NCI-H187 treated with DMSO at 0.1 percent for 48 hours (cell line): ENCODE measurements at places on chromosomes 7 and 10.
A peak's percentile ranks its signal among the peaks of the same experiment; 100 is the strongest.

- no peak for DNase-seq
These were observed 18.7 kb upstream of the DDIT4 start for GRCh38 chr10:72254813-72255568.

- no peak for DNase-seq
These were observed 516.8 kb upstream of the GALNT17 start for GRCh38 chr7:70615066-70615606.

- DNase-seq: peak; percentile 3
These were observed 8.7 kb upstream of the BAMBI start for GRCh38 chr10:28668363-28669226.

- DNase-seq: no peak
These were observed 673.6 kb downstream of the IPMK start for GRCh38 chr10:57593983-57594573.
